ENCODE measurements at places on chromosomes 2 and 18.

DNA sequence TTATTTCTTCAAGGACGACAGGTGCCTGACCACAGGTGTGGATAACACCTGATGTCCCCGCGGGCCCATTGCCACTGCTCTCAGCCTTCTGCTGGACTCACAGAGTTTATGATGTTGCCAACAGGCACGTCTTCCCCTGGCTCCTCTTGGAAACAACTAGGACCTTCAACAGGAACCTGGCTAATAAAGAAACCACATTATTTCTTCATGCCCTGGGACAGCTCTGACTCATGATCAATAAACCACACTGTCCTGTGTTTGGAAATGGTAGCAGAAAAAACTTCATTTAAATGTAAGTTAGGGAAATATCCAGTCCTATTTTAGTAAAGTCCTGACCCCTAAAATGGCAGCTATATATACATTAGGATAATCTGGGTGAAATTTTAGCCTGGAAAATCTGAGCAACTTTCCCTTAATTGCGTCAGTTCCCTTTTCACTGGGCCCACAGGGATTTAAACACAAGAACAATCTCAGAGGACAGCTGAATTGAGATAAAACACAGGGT is 158.9 kb downstream of the VAPA start:
- no peak for DNase-seq

- DNase-seq = no peak
Observed at GRCh38 chr2:9337901-9338300, 85.4 kb downstream of the ITGB1BP1 start.

DNA sequence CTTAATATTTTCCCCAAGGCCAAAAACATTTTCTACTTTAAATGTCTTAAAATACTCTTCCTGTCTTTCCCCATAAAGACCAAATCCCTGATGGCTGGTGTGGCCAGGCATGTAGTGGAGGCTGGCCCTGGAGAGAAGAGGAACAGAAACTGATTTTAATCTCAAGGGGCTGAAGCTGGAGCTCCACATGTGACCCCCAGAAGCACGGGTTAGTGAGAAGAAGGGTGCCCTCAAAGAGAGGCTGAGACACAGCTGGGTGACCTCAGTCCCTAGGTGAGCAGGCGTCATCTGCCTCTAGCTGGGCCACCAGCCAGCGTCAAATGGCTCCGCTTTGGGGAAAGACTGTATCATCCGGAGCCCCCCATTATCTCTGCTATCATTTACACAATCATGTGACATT is 19.3 kb upstream of the TMEM18 start:
- no peak for DNase-seq

- DNase-seq = no peak
Observed at GRCh38 chr2:106565599-106565998, 78.4 kb downstream of the CD8B2 start.

DNA sequence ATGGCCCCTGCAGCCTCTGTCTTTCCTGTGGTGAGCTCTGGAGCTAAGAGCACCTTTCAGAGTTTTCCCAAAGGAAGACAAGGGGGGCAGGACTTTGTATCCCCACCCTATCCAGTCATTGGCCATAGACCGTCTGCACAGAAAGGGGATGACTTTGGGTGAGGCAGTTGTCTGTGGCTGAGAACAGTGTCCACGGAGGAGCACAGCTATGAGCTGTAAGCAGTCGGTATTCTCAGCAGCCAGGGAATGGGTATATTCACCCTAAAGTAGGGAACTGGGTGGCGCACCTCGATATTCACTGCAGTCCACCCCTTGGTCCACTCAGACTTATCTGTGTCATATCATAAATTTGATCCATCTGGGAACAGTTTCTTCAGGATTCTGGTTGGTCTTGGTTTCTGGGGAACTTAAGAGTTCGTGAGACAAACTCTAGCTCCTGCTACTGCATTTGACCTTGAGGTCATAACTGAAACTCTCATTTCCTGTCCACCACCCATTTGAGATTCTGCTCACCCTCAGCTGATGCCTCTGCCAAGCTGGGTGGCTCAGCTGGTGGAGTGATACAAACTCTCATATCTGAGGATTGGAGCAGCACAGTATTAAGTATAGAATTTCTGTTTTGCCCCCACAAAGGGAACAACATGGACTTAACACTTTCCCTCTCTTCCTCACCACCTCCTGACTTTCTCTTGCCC is 45.2 kb upstream of the SCG2 start:
- DNase-seq = no peak

- DNase-seq = no peak
Observed at GRCh38 chr2:159010340-159010739, 41.9 kb downstream of the TANC1 start.

DNA sequence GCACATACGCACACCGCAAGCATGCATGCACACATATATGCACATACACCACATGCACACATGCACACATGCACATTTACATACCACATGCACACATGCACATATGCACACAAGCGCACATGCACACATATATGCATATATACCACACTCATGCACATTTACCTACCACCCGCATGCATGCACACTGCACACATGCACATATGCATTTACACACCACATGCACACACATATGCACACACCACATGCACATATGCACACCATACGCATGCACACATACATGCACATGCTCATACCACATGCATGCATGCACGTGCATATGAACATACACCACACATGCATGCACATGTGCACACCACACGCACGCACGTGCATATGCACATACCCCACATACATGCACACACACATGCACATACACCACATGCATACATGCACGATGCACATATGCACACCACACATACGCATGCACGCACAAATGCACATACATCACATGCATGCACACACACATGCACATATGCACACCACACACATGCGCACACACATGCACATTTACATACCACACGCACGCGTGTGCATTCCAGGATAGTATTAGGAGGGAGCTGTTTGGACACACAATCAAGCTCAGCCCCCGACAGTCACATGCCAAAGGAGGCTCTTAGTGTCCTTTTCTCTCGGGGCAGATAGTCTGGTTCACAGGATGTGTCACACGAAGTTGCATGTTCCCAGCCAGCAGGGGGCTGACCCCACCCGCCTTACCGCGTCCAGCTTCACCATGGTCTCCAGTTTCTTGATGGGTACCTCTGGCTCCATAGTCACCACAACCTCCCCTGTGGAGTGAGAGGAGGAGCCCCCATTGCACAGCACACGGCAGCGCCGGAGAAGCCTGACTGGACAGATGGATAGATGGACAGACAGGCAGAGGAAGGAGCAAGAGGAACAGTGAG is 5.9 kb downstream of the OTOF start:
- no peak for DNase-seq

Measured in NCI-H748 treated with DMSO at 0.1 percent for 48 hours (cell line).